ENCODE measurements at places on chromosomes 7 and 10.

- no peak for DNase-seq
Observed at GRCh38 chr7:111329367-111330234, 232.7 kb downstream of the IMMP2L start.

DNA sequence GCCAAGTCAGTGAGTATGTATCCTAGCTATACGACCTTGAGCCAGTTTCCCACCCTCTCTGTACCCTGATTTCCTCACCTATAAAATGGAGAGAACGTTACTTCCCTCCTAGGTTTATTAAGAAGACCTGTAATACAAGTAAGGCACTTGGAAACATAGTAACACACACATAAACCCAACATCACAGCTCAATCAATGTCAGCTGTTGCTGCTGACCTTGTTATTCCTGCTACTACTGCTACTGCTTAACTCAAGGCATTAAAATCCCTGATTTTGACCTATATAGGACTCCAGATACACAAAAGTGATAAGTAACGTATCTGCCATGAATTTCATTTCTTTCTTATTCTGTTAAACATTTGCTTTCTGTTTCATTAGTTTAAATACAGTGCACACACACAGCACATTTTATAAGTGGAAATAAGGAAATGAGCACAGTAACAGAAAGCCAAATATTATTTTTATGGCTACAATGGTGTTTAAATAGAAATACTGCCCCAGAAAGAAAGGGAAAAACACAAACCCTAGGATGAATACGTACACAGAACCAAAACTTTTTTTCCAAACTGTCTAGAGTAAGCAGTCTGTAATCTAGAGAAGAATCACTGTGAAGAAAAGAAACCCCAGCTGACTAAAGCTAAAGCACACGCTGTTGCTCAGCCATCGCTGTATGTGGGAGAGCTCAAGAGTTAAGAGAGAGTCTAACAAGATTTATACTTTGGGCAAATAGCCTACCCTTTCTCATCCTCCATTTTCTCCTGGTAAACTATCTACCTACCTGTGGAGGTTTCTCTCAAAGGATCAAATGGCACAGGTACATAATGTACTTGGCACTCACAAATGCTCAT is 19.0 kb downstream of the NAPEPLD start:
- DNase-seq, result no peak

- DNase-seq, result no peak
Observed at GRCh38 chr7:98206451-98207330, 4.5 kb upstream of the BHLHA15 start.

DNA sequence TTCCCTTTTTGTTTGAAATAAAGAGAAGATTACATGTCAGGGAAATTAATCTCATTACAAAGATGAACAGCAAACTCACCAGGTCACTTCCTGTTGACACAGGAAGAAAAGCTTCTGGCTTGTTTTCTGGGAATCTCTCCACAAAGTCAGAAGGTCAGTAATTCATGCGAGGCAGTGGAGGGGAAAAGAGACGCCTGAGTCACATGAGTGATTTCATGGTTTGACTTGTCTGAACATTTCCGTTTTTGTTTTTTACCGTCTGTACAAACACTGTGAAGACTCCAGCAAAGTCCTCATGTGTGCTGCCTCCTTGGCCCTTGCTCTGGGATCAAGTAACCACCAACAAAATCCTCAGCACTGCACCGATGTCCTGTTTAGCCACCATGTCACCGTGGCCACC is 2.5 kb upstream of the HABP2 start:
- DNase-seq, result no peak

DNA sequence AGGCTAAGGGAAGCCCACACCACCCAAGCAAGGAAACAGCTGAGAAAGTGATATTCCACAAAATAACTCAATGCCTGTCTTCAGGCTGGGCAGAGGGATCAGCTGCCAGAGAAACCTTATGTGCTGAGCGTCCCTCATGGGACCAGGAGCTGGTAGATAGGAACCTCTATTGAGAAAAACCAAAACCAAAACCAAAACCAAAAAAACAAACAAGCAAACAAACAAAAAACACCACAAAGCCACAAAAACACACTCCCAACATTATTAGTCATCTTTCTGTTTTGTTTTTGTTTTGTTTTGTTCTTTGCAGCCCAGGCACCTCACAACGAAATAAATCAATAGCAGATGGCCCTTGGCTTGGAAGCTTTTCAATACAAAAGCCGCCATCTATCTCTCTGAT is 760.8 kb upstream of the CELF2 start:
- no peak for DNase-seq
